ENCODE measurements at places on chromosomes 11 and 22.

DNA sequence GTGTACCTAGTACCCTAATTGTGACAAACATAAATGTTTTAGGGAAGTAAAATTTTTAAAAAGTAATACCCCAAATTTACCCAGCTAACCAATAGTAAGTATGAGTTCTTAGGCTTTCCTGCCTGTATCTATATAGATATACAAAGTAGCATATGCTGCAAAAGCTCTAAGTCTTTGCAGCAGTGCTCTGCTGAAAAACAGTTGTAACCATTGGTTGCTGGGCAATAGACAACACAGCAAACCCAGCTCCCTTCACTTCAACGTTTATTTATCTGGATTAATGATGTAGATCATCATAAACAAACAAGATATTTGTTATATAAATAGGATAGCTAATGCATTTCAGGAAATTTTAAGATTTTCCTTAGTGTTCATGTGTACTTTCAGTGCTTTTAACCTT is 82.7 kb downstream of the PAX6 start:
- DNase-seq = no peak

- DNase-seq = no peak
Measured at GRCh38 chr11:71474771-71475483, 21.9 kb downstream of the NADSYN1 start.

- peak; percentile 43 for DNase-seq
Measured at GRCh38 chr11:117426297-117426685, 98.6 kb downstream of the CEP164 start.

DNA sequence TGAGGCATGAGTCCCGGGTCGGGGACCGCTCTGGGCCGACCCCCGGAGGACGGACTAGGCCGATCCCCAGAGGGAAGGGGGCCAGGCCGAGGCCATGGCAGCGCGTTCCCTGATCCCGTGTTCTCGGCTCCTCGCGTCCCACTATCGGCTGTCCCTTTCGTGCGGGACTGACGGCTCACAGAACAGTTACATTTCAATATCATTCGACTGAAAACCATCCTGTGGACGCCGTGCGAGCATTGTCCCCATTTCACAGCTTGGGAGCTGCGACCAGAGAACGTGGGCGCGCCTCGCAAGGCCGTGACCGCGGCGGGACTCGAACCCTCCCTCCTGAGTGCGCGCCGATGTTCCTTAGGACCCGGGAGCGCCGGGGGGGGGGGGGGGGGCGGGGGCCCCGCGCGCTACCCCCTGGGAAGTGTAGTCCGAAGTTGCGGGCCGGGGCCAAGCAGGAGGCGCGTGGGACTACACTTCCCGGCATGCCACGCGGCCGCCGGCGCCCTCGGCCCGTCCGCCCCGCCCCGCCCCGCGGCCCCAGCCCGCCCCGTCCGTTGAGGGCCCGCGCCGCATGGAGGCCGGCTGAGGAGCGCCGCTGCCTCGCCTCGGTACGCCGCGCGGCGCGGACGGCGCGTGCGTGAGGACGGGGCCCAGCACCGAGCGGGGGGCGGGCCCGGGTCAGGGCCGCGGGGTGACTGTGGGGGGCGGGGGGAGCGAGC is at the start of gene TRABD:
Gene TRABD, plus strand, starts transcription at position 539 of the 713 bp plus-strand sequence. CDS start 7,148 bp downstream, outside the sequence.
- DNase-seq = peak; percentile 92

GRCh38 chr11:79243422-79244210 is 197.2 kb downstream of the TENM4 start:
- no peak for DNase-seq

GRCh38 chr22:37303821-37304274 is 21.5 kb downstream of the CYTH4 start:
- DNase-seq = peak; percentile 83

GRCh38 chr11:96394773-96395172 is 5.0 kb downstream of the JRKL start:
- no peak for DNase-seq

DNA sequence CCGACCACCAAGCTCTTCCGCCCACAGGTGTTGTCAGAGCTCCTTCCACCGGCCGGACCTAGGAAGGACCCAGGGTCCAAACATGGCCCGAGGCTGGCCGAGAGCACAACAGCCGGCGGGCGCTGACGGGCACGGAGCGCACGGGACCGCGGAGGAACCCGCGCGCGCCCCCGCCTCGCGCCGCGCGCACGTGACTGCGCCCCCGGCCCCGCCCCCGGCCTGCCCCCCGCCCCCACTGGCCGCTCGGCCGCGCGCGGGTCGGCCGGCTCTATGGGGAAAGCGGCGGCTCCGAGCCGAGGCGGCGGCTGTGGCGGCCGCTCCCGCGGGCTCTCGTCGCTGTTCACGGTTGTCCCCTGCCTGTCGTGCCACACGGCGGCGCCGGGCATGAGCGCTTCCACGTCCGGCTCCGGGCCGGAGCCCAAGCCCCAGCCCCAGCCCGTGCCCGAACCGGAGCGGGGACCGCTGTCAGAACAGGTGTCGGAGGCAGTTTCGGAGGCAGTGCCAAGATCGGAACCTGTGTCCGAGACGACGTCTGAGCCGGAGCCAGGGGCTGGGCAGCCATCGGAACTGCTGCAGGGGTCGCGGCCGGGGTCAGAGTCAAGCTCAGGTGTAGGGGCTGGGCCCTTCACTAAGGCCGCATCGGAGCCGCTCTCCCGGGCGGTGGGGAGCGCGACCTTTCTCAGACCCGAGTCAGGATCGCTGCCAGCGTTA is at the start of gene OSBP2:
Gene OSBP2, plus strand, starts transcription at position 235 of the 711 bp plus-strand sequence. Its CDS starts 36 bp downstream, at position 271.
- DNase-seq = peak; percentile 9

GRCh38 chr11:10518123-10518522 is 22.9 kb downstream of the RNF141 start:
- DNase-seq = no peak

DNA sequence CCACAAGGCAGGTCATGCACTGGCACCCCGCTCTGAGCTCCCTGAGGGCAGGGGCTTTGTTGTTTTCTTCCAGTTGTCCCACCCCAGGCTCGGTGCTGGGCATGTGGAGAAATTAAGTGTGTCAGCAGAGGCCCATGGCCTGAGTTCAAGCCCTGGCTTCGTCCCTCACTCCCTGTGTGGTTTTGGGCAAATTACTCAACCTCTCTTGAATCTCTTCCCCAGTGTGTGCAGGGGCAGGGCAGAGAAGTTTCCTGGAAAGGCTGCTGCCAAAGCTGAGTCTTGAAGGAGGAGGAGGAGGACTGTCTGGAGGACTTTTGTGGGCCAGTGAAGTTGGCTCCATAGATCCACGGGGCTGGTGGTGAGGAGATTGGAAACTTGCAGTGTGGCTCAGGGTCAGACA is 138.1 kb upstream of the E2F8 start:
- DNase-seq = no peak

DNA sequence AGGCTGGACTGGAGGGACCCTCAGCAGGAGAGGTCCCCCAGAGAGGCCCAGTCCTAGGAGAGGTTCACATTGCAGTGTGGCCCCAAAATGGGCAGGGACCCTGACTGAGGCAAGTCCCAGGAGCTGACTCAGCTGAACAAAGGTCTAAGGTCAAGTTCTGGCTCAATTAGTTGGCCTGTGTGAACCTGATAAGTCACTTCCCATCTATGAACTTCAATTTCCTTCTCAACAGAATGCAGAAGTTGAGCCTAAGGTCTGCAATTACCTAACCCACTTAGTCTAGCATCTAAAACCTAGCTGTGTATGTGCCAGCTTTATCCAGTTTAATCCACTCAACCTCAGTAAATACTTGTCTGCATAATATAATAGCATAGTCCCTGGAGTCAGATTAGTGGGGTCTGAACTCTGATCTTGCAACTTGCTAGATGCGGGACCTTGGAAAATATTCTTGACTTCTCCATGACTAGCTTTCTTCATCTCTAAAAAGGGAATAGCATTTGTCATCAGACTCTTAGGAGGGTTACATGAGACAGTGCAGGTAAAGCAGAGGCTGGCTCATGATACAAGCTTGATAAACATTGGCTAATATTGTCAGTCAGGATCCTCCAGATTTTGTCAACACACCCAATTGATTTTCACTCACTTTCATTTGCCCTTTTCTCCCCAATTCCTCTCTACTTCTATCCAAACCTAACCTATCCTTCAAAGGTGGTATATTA is 465.5 kb downstream of the INSC start:
- no peak for DNase-seq

DNA sequence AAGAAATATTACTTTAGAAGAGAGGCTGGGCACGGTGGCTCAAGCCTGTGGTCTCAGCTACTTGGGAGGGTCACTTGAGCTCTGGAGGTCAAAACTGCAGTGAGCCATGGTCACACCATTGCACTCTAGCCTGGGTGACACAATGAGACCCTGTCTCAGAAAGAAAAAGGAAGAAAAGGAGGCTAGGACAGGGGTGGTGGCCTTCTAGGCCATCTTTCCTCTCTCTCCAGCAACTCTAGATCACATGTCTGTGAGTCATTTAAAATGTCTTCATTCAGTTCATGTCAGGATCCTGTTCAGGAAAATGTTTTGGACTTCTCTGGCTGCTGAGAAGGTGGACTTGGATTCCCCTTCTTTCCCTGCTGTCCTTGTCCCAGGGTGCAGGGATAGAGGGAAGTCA is 53.3 kb downstream of the PPFIA1 start:
- DNase-seq = no peak

DNA sequence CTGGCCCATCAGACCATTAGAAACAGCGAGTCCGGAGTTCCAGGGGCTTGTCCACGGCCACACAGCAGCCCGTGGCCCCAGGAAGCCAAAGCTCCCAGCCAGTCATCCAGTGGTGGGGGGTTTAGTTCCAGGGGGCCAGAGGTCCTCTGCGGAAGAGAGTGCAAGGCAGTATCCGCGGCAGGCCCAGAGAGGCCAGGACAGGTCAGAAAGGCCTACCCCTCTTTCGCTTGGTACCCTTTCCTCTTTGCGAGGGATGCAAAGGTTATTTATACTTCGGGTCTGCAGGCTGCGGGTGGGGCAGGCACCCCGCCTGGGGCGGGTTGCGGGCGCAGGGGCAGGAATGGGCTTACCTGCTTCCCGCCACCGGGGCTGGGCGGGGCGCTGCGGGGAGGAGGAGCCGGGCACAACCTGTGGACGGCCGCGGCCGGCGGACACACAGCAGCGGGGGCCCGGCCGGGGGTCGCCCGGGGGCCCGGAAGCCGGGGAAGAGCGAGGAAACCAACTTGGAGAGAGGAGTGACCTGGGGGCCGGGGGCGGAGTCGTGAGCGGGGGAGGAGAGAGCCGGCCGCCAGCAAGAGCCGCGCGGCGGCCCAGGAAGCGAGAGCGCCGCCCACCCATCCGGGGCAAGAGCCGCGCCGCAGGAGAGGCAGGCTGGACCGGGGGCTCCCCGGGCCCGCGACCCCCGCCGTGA is at the start of gene SH3BP1:
Gene SH3BP1, plus strand, starts transcription at position 600 of the 691 bp plus-strand sequence. CDS start 119 bp downstream, outside the sequence.
- DNase-seq = peak; percentile 34

DNA sequence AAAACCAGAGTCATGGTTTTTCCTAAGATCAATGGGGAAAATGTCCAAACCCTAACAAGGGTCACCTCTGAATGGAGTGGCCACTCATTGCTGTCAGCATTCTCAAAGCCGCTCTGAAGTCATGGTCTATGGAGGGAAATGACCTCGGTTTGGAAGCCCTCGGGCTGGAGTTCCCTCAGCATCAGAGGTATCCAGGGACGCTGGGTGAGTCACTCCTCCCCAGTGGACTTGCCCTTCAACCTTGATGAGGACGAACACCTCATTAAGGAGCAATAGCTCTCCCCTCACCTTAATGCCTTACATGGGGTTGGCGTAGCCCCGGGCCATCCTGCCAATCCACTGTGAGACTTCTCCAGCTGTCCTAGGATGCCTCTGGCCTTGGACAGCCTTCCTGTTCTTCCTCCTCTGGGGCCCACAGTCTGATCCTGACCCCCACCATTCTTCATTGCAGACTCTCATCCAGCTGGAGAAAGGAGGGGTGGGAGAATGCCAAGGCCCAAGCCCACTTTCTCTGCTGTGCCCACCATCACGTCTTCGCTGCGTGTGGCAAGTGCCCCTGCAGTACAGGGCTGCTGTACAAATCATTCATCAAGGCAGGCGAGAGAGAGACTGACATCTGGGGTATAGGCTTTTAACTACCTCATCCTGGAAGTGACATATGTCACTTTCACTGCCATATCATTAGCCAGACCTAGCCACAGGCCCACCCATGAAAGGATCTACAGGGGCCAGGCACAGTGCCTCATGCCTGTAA is 25.4 kb upstream of the MYH9 start:
- no peak for DNase-seq

DNA sequence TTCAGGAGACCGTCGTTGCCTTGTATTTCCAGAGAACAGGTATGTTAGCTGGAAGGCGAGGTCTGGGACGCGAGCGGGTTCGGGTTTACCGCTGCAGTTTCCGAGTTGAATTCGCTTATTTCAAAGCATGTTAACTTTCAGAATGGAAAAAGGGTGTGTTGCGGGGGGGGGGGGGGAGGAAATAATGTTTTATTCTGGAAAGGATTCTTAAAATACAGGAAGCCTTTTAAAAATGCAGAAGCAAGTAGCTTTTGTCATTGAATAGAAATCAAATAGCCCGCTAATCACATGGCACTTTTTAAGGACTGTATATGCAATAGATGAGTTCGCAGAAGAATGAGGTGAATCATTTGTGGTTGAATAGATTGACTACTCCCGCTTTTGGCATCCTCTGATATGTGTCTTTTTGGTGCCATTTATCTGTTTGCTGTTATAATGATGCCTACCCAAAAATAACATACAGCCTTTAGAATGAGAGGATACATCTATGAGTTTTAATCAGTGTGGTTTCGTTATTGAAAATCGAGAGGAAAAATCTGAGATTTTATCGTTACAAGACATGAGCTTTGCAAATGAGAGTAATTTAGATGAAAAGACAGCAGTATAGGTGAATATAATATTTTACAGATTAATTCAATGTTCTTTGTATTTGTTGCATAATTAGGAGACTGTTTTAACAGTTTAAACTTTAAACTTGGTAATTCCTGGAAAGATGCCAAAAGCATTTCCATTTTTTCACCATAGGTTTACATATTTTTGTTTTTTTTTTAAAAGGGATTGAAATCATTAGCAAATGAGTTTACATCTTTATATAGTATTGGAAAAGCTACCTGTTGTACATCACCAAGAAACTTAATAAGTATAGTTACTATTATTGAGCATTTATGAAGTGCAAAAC is 1.7 kb downstream of the PDE3B start:
- DNase-seq = peak; percentile 34

GRCh38 chr11:123304828-123305466 is 109.9 kb upstream of the CLMP start:
- no peak for DNase-seq

DNA sequence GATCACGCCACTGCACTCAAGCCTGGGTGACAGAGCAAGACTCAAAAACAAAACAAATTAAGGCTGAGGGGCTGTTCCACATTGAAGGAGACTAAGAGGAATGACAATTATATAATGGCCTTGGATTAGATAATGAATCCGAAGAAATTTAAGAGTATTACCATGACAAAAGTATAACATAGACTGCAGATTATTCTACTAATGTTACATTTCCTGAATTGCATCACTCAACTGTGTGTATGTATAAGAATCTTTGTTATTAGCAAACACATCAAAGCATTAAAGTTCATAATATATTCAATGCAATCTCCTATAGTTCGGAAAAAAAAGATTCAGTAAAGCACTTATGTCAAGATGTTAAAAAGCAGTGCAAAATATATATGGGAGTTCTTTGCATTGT is 27.5 kb downstream of the CSTF3 start:
- no peak for DNase-seq

GRCh38 chr11:63609536-63609935 is 4.7 kb downstream of the PLAAT3 start:
- no peak for DNase-seq

GRCh38 chr11:73963861-73964260 is 13.0 kb downstream of the DNAJB13 start:
- DNase-seq = no peak

Measured in fibroblast of skin of abdomen (primary cell).